ENCODE measurements at places on chromosomes 3 and 15.

GRCh38 chr15:101044625-101045235, 125.6 kb downstream of the LRRK1 start:
- DNase-seq = no peak

GRCh38 chr3:134163096-134163495, 87.6 kb downstream of the RYK start:
- no peak for DNase-seq

- no peak for DNase-seq
Measured at GRCh38 chr3:21901484-21901883, 150.5 kb upstream of the ZNF385D start.

DNA sequence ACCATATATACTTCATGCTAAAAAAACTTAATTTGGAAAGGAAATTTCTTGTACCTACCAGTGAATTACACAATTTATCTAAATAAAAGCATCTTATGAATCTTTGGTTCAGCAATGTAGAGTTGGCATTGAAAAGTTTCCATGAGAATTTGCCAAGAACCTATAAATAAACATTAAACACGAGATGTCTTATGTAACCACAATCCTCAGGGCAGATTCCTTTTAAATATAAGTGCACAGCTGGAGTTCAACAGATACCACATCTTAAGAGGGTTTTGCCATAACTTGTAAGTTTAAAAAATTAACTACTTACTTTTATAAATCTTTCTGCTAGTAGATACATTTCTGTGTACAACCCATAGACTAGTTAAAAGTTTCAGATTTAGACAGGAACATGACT, 499.3 kb upstream of the ARRDC4 start:
- DNase-seq = no peak

- no peak for DNase-seq
Measured at GRCh38 chr3:46272028-46272451, 29.8 kb downstream of the CCR3 start.

GRCh38 chr3:156915372-156915771, 89.2 kb downstream of the LEKR1 start:
- no peak for DNase-seq

DNA sequence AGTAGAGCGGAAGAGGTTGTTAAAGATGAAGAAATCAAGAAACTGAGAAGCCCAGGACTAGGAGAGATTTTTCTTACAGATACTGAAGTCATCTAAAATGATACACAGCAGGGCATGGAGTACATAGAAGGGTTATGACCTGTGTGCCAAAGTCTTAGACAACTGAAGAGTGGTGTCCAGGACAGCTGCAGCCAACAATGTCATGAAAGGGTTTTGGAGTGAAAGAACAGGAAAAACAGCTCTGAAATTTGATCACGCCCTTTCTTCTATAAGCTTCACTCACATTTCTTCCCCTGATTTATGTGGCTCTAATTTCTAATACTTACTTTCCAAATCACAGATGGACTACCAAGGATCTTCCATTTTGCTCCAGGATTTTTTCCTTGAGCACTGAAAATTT, 3.0 kb downstream of the CFAP20DC start:
- DNase-seq = no peak

- peak; percentile 23 for DNase-seq
Measured at GRCh38 chr3:69948246-69948862, 51.2 kb upstream of the SAMMSON start.

DNA sequence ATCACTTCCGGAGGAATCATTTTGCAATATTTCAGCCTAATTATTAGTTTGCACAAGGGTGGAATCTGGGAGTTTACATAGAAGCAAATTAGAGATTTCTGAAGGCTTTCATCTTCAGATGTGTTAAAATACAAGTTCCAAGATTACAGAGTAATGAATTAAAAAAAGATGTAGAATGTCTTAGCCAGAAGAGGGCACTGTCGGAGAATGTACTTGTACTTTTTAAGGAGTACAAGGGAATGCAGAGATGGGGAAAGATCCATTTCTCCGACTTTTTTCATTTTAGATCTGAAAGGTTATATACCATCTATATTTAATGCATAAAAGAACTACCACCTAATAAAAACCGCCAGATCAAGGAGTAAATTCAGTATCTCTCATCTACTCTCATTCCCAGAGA, 43.1 kb upstream of the WDR5B start:
- peak; percentile 39 for DNase-seq

GRCh38 chr3:197353867-197354567, 55.6 kb upstream of the DLG1 start:
- no peak for DNase-seq

DNA sequence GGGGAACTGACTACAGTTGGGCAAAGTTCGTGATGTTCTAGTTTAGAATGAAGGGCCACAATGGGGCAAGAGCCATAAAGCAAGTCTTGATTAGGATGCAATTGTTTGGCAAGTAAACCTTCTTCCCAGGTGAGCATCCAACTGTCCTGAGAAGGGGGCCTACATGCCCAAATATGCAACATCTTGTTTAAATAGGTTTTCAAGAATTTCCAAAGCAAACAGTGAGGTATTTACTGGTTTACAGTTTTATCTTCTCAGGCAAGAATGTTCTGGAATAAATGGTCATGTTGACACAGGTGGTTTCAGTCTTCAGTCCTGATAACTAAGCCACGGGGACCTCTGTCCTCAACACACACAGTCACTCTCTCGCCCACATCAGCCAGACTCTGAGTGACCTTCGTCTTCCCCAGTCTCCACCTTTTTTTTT, 90.3 kb upstream of the FAM174B start:
- no peak for DNase-seq

- no peak for DNase-seq
Measured at GRCh38 chr3:158727206-158728060, 4.8 kb downstream of the RARRES1 start.

DNA sequence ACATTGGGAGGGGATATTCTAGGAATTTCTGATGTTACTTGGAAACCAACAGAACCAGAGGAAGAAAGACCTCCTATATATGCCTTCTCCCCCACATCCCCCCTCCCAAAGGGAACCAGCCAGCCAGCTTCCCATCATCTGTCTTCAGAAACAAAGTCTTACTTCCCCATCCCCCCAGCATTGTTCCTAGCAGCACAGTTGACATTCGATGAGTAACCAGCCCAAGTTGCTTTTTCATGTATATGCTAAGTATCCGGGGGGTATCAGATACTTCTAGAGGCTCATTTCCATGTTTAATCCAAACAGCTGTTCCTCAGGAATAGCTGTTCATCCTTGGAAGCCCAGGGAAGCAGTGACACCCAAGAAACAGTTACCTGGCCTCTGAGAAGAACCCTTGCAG, 16.0 kb downstream of the RMDN3 start:
- DNase-seq = no peak

- no peak for DNase-seq
Measured at GRCh38 chr3:69510481-69511030, 124.7 kb upstream of the FRMD4B start.

DNA sequence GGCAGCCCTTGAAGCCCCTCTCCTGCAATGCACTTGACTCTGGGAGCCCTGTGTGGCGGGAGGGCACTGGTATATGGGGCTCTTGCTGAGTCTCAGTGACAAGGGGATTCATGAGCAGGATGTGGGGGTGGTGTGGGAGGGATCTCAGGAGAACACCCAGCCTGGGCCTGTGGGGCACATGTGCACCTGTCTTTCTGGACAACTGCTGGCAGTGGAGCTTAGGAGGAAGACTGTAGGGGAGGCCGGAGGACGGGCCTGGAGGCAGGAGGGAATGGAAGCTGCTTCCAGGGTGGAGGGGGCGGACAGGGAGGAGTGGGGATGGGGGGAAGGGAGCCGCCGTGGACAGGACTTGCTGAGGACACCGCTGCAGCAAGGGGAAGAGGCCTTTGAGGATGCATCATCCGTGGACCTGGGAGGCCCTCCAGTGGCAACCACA, 10.8 kb upstream of the SNRPA1 start:
- no peak for DNase-seq

GRCh38 chr3:134879990-134880389, 84.9 kb downstream of the EPHB1 start:
- no peak for DNase-seq

- no peak for DNase-seq
Measured at GRCh38 chr3:161852744-161853143, 356.1 kb downstream of the OTOL1 start.

DNA sequence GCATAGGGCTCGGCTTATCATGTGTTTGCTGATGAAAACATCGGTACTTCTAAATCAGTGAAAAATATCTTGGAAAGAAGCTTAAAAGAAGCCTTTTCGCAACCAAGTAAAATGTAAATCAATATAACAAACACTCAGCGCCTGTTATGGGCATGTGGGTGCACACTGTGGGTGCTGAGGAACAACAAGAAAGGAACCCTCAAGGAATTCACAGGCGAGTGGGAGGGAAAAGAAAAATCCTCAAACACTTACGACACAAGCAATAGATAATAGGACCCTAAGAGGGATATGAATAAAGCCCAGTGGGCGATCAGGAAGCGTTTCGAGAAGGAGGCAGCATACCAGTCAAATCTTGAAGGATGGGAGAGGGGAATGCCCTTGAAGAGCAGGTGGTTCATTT, 21.9 kb downstream of the GLDN start:
- no peak for DNase-seq

GRCh38 chr15:66573719-66574595, 8.2 kb upstream of the LCTL start:
- no peak for DNase-seq

DNA sequence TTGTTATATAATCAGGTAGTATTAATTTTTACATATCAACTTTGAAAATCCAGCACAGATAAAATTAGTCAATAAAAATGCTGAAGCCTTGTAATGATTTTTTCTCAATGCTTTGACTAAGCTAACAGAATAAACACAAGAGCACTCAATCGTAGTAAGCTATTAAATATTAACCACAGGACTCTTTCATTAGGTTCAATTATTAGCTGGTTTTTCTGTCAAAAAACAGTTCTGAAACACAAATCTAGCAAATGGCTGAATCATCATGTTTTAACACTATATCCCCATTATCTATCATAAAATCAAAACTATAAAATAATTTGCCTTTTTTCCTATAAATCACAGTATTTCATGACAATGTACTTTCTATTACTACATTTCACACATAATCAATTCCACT, 69.6 kb downstream of the PLOD2 start:
- DNase-seq = no peak

- no peak for DNase-seq
Measured at GRCh38 chr15:86555098-86555497, 475.4 kb downstream of the AGBL1 start.

GRCh38 chr3:71001303-71001830, 582.2 kb downstream of the FOXP1 start:
- DNase-seq = peak; percentile 40

- no peak for DNase-seq
Measured at GRCh38 chr15:77909182-77909940, 168.2 kb downstream of the TBC1D2B start.

DNA sequence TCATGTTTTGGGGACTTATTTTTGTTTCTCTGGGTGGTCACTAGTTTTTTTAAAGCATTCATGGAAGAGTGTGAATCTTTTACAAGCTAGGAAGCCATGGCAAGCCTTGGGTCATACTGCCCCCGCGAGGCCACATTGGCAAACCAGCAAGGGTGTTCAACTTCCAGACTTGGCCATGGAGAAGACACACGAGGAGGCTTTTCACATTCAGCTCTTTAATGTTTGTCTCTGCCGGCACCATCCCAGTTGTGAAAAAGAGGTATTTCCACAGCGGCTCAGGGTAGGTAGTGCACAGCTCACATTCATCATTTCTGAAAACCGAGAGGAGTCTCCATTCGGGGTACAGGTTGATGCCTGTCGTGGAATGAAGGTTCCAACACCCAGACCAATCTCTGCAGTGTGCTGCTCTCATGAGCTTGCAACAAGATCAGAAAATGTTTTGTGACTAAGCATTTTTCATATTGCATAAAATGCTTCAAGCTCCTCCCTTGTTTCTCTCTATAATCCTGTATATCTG, 7.7 kb downstream of the CCR5 start:
- DNase-seq = peak; percentile 24

- no peak for DNase-seq
Measured at GRCh38 chr3:72338942-72339669, 509.1 kb downstream of the SHQ1 start.

DNA sequence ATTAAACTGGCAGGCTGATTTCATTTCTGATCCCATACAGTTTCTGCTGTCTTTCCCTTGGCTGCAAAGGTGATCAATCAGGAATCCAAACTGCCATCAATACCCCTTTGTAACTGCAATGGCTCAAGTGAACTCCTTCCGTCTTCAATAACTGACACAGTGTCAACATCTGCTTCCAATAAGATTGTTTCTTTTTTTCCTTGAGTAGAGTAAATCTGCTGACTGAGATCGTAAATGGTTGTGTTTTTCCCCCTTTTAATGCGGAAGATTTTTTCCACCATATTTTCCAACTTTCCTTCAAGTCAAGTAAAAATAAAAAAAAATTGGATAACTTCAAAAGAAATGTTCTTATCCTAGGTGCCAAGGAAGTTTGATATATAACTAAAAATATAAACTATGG, 48.7 kb downstream of the VGLL3 start:
- DNase-seq = no peak

DNA sequence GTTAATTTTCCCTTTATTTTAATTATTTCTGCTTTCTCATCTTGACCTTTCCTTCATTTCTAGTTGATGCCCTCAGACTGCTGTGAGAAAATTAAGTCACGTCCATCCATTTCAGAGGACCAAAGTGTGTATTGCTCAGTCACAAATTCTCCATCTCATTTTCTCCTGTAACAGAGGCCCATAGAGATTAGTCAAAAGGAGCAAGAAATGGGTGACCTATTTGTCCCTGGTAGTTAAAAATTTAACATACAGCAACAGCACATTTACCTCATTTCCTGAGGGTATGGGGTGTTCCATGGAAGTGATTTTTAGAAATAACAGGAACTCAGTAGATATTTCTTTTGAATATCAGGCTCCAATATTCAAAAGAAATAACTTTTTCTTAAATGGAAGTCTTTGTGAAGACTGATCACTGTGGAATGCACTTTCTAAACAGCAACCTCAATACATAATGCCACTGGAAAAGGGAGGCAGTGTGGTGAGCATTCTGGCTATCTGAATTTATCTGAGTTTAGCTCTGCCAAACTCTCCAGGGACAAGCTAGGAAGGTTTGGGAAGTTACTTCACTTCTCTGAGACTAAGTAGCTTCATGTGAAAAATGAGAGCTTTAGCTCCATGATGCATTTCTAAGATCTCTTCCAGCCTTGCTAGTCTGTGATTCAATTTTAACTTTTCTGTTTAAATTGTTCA, 808.2 kb downstream of the SQOR start:
- DNase-seq = no peak

DNA sequence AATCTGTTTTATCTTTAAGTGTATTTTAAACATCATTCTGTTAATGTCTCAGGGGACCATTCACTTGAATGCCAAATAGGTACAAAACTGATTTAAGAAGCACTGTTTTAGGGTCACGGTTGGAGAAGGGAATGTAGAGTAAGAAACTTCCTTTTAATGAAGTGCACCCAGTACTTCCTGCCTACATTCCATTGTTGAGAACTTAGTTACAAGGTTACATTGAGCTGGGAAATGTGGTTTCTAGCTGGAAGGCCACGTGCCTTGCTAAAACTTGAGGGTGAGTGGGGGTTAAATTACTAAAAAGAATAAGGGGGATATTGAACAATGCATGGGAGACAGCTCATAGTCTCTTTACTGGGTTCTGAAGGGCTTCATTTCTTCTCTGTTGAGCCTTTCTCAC, 78.3 kb upstream of the TBC1D5 start:
- DNase-seq = no peak

GRCh38 chr15:52745326-52746161, 44.6 kb downstream of the ONECUT1 start:
- DNase-seq = no peak

GRCh38 chr3:50194903-50195500, 3.6 kb downstream of the GNAT1 start:
- no peak for DNase-seq

Measured in smooth muscle cell of the brain vasculature (primary cell).